Fibroblast of skin of back (primary cell): ENCODE measurements at places on chromosomes 5 and 9.

DNA sequence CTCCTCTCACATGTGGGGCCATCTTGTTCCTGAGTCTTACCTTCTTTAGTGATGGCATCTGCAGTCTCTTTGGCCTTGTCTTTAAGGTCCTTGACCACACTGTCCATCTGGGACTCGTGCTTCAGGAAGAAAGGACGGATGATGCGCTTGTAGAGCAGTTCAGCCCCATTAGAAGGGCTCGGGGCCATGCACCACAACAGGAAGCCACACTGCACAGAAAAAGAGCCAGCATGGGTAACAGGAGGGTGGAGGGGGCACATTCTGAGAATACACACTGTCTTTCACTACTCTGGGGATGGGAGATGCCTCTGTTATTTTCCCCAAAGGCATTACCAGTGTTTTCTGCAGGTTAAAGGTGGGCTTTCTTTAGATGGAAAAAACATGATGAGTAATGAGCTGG is 25.9 kb downstream of the SRP19 start:
- DNase-seq, result no peak

DNA sequence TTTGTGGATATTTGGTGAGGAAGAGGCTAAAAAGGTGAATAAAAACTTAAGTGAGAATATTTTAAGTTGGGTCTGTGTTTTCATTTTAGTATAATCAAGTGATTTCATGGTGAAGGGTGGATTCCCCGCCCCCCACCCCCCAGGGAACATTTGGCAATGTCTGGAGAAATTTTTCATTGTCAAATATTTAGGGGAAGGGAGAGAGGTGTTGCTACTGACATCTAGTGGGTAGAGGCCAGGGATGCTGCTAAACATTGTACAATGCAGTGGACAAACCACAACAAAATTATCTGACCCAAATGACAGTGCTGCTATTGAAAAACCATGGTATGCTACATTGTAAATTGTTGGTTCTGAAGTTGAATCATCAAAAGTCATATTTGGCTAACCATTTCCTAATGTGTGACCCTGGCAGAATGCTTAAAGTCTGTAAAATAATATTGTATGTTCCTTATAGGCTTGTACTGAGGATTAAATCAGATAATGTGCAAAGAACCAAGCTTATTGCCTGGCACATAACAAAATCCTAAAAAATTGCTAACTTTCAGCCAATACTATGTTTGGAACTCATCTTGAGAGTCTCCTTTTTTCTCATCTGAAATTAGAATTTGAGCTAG is 5.6 kb downstream of the C5orf24 start:
- DNase-seq, result peak; percentile 69

DNA sequence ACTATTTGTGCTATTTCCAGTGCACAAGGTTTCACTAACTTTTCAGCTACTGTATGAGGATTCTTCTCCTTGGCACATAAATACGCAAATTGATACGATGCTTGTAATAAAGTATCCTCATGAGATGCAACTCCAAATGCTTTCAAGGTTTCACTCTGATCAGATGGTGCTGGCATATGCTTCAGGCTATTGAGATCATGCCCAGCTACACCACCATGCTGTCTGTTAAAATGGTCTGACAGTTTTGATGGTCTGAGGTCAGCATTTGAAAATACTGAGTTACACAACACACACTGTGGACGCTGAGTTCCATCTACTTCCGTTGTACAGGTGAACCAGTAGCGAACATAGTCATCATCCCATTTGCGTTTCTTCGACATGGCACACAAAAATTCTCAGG is 4.7 kb downstream of the FAM200C start:
- DNase-seq, result no peak

- peak; percentile 40 for DNase-seq
These were observed 106.6 kb downstream of the COL23A1 start for GRCh38 chr5:178483620-178484019.

DNA sequence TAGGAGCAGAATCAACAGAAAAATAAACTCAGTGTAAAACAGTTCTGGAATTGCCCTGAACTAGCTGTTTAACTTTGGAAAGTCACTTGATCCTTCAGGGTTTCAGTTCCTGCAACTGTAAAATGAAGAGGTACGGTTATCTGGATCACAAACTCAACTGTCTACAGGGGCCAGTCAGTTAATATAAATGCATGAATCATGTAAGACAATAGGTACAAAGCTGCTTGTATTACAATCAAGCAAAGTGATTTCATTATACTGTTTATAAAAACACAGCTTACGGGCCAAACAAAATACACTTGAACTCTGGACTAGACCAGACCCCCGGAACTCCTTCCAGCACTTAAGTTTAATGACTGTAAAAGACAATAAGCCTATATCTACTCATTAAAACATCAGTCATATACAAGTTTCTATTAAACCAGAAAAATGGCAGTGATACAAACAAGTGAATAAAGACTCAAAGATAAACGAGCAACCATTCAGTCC is 73.0 kb downstream of the MRPS27 start:
- peak; percentile 43 for DNase-seq

DNA sequence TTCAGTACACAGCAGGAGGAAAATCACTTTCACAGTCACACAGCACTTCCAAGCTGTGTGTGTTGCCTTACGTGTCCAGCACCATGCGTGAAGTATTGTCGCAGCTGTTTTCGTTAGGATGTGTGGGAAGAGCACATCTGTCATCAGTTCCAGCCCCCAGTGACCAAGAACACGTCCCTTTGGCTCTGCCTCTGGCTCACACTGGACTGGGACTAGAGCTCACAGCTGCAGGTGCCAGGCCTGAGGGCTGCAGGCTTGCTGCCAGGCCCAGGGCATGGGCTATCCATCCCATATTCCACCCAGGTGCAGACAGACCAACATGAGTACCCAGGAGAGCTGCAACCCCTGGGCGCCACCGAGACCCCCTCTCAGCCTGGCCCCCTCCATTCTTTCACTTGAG is 60.5 kb upstream of the ANKRD33B start:
- DNase-seq, result no peak

GRCh38 chr9:23682891-23683431 is 143.1 kb downstream of the ELAVL2 start:
- DNase-seq, result peak; percentile 7

DNA sequence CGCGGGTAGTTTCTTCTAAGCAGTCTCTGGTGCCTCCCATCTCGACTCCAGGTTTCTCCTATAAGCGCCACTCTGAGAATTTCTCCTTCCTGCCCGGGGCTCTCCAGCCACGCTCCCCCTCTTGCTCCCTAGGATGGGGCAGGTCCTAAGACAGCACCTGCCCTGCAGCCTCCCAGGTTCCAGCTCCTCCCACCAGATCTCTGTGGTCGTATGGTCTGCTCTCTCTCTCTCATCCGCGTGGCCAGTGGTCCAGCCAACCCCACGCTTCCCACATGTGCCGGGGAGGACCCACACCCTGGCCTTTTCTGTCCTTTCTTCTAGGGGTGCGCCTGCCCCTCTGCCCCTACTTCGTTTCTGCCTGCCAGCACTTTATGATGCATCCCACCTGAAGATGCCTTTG is 40.5 kb downstream of the MVB12B start:
- no peak for DNase-seq

- DNase-seq, result no peak
These were observed 18.6 kb upstream of the ADRB2 start for GRCh38 chr5:148807851-148808250.

GRCh38 chr5:29942089-29942488 is 1251.4 kb upstream of the CDH6 start:
- no peak for DNase-seq

GRCh38 chr5:138705567-138705966 is 47.7 kb upstream of the CTNNA1 start:
- DNase-seq, result no peak

- DNase-seq, result peak; percentile 45
These were observed 13.9 kb downstream of the SLC31A2 start for GRCh38 chr9:113164536-113165300.

- no peak for DNase-seq
These were observed 93.4 kb upstream of the CCDC112 start for GRCh38 chr5:115389799-115390382.

DNA sequence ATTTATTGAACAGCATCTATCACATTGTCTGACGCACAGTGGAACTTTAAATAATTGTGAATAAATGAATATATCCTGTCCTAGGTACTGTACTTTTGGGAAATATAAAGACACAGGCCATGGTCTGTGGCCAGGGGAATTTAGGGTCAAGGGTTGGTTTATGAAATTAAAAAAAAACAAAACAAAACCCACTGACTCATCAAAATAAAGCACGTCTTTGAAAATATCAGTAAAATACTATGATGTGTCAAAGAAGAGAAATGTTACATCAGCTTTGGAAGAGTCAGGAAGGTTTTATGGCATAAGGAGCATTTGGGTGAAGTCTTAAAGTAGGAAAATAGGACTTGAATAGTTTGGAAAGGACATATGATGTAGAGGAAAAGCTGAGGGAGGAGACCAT is 70.5 kb downstream of the ZNF462 start:
- no peak for DNase-seq

DNA sequence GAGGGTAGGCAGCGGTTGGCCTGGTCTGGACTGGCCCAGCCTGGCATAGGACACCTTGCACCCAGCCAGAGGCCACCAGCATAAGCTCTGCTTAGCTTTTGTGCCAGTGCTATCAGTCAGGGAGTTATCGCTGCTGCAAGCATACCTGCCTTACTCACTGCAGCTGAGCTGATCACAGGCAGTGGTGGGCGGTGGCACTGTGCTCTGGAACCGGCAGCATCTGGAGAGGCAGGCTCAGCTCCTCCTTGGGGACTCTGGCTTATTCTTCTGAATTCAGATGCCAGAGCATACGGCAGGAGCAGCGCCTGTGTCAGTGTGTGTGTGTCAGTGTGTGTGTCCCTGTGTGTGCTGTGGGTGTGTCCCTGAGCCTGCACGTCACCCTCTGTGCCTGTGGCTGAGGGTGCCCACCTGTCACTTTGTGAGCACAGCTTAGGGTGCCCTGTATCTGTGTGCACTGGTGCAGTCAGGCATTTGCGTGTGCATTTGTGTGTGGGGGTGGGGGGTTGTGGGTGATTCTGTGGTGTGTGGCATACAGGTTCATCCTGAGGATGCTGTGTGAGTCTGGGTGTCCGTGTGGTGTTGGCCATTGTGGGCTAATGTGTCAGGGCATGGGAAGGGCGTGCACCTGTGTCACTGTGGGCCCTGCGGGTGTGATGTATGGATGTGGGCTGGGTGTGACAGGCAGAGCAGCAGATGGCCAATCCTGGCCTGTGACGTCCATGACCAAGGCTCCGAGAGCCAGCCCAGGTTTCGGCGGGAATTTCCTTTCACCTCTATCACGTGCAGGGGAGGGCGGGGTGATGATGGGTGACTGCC is 23.5 kb downstream of the LMX1B start:
- no peak for DNase-seq

- DNase-seq, result peak; percentile 60
These were observed 15.7 kb upstream of the BTF3 start for GRCh38 chr5:73482383-73483136.

GRCh38 chr5:42666869-42667268 is 89.7 kb upstream of the CCDC152 start:
- no peak for DNase-seq

- peak; percentile 44 for DNase-seq
These were observed 169.4 kb downstream of the TRPM3 start for GRCh38 chr9:70951749-70952727.

- DNase-seq, result peak; percentile 92
These were observed 3.0 kb upstream of the SYNPO start for GRCh38 chr5:150637245-150638052.

DNA sequence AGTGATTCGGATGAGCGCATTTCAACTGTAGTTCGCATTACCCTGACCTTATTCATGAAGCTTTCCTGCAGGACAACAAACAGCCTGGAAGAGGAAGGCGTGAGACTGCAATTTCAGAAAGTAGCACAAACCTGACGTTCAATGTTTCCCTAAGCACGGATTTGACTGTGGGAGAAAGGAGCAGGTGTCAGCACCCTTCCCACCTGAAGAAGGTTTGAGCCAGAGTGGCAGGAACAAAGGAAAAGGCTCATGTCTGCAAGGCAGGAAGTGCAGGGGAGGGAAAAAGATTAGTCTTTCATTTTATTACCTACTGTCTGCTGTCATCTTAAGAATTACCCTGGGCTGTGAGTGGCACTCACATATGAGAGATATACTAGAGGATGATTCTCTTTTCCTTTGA is 114.0 kb downstream of the MED10 start:
- no peak for DNase-seq

- DNase-seq, result peak; percentile 15
These were observed 272.2 kb downstream of the BNC2 start for GRCh38 chr9:16598316-16598715.

DNA sequence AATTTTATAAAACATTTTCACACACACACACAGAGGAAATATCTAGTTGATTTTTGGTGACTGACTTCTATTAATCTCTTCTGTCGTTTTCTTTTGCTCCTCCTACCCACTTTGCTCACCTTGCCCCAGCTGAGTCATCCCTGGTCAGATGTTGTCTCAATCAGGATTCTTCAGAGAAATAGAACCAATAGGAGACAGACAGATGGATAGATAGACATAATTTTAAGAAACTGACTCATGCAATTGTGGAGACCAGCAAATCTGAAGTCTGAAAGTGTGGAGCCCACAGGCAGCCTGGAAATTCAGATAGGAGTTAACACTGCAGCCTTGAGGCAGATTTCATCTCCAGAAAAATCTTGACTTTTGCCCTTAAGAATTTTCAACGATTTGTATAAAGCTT is 37.0 kb upstream of the PIK3R1 start:
- no peak for DNase-seq

DNA sequence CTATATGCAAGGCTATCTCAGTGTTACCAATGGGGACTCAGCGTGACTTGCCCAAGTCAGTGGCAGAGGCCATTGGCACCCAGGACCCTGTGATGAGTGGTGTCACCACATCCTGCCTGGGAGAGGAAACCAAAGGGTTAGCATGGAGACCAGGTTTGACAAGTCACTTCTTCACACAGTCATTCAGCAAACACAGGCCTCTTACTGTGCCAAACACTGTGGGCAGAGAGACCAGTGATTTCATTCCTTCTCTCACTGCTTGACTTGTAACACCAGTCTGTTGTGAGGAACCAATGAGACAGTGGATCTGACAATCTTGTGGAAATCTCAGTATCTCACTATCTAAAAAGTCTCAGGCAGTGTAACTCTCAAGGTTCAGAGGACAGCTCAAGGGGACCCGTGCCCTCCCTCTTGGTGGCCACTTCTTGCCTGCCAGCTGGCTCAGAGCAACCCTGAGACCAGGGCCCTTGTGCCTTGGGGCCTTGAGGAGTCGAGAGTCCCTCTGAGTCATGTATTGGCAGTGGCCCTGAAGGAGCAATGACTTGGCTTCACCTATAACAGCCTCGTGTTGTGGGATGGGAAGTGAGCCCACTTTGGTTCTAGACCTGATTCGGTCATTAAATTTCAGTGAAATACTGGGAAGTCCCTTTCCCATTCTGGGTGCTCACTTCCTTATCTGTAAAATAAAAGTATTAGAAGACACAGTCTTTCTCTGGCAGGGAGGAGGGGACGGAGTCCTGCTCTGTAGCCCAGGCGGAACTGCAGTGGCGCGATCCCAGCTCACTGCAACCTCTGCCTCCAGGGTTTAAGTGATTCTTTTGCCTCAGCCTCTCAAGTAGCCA is 1.6 kb downstream of the FABP6 start:
- DNase-seq, result peak; percentile 18
